ENCODE measurements at places on chromosomes 7 and 10.

DNA sequence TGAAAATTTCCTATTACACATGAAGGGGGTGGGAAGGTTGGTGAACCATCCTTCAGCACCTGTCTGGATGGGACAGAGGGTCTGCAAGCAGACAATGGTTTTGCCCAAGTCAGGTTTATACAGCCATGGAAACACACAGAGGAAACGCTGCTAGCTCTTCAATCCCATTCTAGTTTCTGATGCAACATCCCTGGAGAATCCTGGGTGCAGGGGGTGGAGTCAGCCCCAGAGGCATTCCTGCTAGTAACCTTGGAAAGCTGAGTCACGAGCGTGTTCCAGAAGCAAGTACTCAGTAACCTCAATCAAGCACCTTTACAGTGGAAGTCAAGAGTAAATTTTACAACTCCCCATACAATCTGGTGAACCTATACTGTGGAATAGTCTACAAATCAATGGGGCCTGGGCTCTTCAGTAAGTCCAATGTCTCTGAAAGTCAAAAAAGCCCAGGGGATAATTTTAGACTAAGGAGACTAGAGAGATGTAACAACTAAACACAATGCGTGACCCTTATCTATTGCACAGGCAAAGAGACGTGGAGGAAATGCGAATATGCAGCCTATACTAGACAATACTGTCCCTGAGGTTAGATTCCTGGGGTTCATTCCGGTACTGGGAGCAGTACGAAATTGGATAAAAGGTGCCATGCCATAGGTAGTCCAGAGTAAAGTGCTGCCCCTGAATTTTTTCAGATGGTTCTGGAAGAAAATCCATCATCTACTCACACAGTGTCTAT, 95.4 kb downstream of the ZRANB1 start:
- no peak for DNase-seq

DNA sequence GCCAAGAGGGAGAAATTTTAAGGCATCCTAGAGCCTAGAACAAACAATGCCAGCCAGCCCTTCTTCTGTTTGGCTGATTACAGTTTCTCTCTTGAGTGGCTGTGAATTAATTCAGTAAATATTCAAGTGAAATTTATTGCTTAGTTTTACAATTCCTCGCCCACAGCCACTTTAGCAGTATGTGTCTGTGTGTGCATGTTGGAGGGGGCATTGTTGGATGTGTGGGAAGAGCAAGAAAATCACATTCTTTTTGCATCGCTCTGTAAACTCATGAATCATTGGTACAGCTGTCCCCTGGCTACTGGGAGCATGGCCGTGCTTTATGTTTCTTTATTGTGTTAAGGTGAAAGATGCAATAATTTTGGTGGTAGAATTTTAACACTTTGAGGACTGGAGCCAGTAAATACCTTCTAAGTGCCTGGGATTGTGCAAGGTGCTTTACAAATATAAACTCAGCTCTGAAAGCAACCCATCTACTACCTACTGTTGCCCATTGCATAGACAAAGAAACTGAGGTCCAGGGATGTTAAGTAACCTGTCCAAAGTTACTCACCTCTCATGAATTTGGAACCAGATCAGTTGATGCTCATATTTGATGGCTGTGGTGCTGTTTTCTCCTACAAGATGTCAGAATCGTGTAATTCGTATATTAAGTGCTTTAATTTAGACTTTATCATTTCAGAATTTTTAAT, 89.9 kb upstream of the BTBD16 start:
- DNase-seq, result no peak

GRCh38 chr7:135333200-135333599, 99.6 kb downstream of the STRA8 start:
- no peak for DNase-seq

DNA sequence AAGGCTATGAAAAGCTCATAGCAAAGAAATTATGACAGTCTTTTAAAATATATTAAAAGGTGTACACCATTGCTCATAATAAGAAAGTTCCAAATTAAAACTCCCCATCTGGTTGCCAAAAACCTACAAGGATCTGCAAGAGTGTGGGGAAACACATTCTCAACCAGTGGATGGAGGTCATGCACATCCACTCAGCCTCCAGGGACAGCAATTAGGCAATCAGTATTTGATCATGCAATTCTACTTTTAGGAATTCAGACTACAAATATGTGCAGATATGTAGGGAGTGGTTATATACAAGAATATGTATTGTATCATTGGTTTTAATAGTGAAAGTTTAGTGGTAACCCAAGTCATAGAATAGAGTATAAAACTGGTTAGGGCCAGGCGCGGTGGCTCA, 157.8 kb downstream of the FGFR2 start:
- no peak for DNase-seq
